GM12892 (cell line): ENCODE measurements at places on chromosomes 6 and 20.

- no peak for DNase-seq
Observed at GRCh38 chr6:131823276-131823902, 15.6 kb downstream of the ENPP1 start.

GRCh38 chr20:58712151-58712791 lies 19.7 kb downstream of the NPEPL1 start:
- DNase-seq: no peak

DNA sequence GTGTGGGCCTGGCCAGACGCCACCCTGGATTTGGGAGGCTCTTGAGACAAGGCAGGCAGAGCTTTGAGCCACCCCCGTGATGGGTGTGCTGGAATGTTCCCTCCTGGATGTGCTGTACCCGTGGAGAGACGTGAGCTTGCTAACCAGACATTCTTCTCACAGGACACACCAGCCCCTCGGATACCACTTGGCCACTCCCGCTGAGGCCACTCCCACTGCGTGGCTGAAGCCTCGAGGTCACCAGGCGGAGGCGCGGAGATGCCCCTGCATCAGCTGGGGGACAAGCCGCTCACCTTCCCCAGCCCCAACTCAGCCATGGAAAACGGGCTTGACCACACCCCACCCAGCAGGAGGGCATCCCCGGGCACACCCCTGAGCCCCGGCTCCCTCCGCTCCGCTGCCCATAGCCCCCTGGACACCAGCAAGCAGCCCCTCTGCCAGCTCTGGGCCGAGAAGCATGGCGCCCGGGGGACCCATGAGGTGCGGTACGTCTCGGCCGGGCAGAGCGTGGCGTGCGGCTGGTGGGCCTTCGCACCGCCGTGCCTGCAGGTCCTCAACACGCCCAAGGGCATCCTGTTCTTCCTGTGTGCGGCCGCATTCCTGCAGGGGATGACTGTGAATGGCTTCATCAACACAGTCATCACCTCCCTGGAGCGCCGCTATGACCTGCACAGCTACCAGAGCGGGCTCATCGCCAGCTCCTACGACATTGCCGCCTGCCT lies 14.1 kb downstream of the SLCO4A1 start:
- DNase-seq: no peak

DNA sequence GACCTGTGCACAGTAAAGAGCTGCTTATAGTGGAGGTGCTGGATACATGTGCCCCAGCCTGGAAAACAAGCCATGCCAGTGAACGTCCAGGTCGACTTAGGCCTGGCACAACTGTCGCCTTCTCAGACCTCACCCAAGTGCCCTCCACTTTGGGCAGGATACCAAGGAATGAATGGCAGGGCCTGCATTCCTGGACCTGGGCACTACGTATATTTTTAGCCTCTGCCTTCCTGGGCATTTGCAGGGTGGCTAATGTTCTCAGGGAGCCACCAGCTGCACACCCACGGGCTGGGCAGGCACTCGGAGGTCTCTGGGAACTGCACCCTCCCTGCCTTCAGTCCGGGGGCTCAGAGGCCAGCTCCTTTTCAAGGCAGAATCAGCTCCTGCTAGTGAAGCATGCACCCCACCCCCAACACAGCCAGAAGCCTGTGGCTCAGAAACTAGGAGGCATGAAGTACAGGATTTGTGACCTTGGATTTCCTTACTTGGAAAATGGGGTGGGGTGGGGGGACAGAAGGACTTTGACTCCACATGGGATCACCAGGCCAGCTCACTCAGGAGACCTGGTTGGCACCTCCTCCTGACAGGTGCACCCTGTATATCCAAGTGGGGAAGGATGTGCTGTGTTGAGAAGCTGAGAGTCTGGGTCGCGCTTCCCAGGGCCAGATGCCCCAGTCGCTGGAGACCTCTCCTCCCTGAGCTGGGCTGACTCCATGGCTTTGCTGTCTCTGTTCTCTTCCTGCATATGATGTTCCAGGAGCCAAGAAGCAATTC lies 2.5 kb upstream of the LSM14B start:
- no peak for DNase-seq

DNA sequence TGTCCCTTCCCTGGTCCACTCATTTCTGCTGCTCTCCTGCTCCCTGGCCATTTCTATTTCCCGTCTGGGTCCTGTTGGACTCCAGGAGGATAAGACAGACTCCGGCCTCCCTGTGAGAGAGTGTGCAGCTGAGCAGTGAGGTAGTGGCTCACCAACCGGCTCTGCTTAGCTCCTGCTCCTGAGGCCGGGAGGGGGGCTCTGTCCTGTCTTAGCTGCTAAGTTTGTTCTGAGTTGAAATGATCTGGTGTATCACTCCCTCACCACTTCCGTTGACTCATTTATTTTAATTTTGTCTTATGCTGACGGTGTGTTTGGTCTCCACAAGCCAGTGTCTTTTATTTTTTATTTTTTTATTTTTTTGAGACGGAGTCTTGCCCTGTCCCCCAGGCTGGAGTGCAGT lies 148.5 kb upstream of the PDE10A start:
- DNase-seq: no peak
